Activated naive CD8-positive, alpha-beta T cell treated with anti-CD3 and anti-CD28 coated beads, Interleukin-2, amount 50 U/mL, for 24 hours (primary cell): ENCODE measurements at places on chromosomes 12 and 14.

DNA sequence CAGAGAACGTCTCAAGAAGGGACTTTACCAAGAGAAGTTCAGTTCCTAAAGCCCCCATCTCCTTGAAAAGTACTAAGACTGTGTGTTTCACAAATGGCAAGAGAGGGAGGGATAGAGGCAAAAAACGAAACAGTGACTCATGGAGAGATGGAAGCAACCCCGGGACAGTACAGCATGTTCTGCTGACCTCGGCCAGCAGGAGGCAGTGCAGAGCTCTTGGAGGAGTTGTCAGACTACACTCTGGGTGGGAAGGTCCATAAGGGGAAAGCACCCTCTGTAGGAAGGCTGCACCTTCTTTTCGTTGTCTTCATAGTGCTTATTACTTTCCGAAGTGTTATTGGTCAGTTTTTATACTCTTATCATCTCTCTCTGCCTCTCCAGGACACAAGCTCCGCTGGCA, 525.2 kb upstream of the CCDC196 start:
- DNase-seq: peak; percentile 84

- no peak for DNase-seq
Measured at GRCh38 chr12:75635606-75636444, 124.4 kb upstream of the KRR1 start.

DNA sequence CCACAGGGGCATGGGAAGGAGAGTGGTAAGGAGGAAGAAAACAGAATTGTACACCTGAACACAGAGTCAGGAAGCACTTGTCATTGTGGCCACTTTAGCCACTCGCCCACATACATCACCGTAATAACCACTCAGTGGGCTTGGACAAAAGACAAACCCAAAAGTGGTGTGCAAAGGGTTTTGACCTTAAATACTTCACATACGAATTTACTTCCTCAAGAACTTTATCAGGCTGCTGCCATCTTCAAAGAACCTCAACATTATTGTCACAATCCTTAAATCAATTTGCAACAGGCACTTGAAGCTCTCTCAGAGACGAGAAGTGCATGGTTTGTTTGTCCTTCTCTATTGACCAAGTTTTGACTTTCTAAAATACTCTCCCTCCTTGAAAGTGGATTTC, 187.3 kb upstream of the EGLN3 start:
- no peak for DNase-seq

GRCh38 chr12:31227401-31227981, 98.5 kb downstream of the SINHCAF start:
- DNase-seq: no peak

- DNase-seq: no peak
Measured at GRCh38 chr14:75702616-75703261, 41.7 kb downstream of the TTLL5 start.

DNA sequence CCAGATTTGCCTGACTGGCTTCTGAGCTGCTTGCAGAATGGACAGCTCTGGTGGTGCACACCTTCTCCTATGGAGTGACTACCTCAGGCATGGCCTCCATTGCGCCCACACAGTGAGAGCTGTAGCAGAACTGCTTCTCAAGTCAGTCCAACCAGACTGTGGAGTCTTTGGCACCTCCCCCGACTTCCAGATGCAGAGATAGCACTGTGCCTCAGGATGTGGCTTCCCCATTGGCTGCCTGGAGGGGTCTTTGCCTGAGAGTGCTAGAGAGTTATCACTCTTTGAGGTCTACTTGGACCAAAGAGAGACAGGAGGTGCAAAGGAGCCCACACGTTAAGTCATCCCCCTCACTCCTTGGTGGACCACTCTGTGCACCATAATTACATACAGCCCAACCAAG, 44.8 kb upstream of the FRS2 start:
- no peak for DNase-seq

DNA sequence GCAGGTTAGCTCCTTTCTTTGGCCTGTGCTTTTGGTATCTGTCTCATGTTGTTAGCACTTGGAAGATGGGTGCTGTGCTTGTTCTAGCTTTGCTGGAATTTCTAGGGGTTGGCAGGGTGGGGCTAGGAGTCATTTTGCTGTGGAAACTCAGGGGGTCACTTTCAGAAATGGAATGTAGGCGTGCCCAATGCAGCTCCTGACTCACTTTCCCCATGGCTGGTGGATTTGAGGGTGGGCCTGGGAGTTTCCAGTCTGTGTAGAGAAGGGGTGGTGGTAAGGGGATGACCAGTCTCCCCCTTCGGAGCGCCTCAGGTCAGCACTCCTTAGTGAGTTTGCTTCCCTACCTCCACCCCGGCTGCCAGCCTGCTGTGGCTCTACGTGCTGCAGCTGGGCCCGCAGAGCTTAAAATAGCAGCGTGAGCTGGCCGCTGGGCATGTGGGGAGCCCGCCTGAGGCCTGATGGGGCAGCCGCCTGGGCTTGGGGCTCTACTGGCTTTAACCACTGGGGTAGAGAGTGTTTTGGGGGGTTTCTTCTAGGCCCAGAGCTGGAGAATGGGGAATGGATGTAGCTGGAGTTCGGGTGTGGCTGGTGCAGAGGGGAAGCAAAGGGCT, 108.2 kb downstream of the TSPAN9 start:
- DNase-seq: no peak

- DNase-seq: peak; percentile 14
Measured at GRCh38 chr12:17992002-17992656, 97.9 kb downstream of the RERGL start.

DNA sequence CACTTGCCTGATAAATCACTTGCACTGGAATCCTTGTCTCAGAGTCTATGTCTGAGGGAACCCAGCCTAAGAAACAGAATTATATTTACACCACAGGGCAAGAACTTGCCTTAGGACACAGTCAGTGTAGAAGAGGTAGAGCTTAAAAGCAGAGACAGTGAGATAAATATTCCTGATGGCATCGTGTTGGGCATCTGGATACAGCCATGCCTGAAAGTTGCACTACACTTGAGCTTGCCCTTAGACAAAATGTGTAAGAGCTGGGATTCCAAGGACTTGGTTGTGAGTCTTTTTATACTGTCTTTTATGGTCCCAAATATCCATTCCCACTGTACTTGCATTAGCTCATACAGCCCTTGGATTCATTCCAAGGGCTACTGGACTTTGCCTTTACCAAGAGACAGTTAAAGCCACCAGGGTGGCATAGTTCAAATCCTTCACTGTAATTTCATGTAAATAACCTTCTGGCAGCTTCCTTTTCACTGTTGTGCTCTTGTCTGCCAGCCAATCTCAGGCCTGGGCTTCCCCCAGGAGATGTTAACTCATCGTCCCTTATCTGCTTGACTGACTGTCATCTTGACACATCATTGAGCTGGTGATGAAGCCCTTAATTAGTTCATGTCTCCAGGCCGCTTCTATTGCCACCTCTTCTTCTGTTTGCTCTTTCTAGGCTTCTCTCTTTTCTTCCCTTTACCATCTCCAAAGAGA, 577.9 kb upstream of the TBX3 start:
- DNase-seq: no peak

- DNase-seq: no peak
Measured at GRCh38 chr12:124165695-124166094, 129.2 kb upstream of the RFLNA start.

GRCh38 chr12:122310626-122311333, 44.5 kb upstream of the VPS33A start:
- no peak for DNase-seq

DNA sequence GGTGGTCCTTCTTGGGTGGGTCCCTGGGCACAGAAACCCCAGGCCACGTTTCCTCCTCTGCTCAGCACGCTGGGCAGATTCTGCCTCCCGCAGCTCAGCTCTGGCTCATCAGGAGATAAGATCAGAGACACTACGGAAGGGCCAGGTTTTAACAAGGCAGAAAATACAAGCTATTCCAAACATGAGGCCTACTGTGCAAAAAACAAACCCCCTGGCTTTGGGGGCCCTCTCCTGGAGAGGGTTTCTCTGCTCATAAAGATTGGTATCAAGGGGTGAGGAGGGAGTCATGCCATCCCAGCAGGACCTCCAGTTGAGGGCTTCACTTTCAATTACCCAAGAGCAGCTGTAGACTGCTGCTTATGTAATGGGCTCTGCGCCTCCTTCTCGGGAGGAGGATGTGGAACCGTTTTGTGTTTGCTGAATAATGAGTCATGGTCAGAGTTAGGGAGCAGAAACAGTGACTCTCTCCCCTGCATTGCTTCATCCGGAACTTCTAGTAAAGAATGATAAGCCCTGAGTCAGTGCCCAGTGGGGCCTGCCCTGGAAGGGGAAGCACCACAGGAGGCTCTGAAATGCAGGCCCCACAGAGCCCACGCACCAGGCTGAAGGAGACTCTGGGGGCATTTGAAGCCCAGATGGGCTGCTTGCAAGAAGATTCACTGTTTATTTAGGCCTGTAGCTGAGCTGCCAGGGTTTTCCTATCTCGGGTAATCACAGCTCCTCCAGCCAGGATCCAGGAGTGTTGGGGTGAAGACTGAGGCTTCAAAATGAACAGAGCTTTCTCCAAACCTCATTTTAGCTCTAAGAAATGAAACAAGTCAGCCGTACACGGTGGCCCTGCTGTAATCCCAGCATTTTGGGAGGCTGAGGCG, 79.3 kb downstream of the SSPN start:
- DNase-seq: peak; percentile 52

DNA sequence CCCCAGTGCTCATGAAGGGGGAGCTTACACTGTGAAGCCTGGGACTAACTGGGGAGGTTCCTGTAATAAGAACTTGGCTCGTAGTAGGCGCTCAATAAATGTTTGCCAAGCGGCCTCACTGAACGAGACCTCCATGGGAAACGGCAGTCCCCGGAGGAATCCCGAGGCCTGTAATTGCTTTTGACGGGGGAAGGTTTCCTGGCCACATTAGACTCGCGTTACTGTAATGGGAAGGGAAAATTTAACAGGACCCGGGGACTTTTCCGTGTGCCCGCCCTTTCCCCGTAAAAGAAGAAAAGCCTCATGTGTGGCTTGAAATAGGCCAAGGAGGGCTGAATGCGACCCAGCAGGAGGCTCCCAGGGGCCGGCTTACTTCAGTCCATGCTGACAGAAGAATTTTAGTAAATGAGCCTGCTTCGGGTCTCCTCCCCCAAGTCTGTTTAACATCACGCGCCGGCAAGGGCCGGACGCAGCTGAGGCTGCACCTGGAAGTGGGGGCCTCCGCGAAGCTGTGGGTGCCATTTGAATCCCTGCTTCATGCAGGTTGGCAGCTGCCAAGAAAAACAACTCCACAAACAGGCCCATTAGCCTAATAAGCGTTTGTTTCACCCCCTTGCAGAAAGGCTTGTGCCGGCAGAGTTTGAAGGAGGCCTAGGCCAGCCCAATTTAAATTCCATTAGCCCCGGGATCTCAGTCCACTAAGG, 39.8 kb upstream of the PWP1 start:
- no peak for DNase-seq

DNA sequence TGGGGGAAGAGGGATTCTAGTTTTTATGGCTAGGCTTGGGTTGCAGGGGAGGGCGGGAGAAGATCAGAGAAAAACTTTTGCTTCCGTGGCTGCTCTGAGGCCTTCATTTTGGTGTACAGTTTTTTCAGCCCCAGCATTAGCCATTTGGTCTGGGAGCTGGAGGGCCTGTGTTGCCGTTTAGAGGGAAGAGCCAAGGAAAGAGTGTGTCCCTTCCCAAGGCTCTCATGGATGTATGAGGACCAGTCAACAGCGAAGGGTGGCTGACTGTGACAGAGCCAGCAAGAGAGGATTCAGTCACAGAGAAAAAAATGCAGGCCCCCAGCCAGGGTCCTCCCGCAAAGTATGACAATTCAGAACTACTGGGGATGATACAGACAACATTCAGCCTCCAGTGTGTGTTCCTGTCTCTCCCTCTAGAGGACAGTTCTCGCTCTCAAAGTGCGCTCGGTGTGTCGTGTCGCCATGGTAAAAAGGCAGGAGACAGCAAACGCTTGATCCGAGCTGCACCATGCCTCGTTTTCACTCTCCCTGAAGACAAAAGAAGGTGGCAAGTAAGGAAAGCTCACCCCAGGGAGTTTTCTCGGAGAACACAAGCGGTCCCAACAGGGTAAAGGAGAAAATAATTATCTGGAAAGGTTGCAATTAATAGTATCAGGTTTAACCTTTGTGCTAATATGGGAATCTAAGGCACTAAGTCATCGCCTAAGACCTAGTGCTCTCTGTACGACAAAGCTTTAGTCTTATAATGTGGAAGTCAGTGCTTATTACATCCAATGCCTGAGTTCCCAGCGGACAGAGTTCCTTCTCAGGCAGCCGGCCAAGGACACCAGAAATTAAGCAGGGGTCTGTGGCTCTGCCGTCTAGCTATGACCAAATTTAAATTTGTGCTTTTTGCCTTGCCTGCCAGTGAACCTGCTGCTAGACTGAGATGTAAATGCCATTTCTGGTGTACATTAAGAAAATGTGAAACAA, 157.3 kb upstream of the PLXNC1 start:
- DNase-seq: no peak

DNA sequence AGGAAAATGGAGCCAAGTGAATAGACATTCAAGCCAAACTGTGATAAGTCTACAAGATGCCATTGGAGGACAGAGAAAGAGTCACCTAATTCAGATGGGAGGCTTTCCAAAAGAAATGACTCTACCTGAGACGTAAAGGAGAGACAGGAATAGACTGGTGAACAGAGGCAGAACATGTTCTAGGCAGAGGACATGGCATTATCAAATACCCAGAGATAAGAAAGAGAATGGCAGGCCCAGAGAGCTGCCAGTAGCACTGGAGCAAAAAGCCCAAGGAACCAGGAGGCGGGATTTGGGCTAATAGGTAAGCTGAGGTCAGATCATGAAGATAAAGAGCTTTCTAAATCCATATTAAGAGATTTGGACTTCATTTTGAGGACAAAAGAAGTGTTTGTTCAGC, 207.1 kb downstream of the AKAP6 start:
- DNase-seq: no peak

GRCh38 chr12:67147030-67147429, 122.1 kb upstream of the CAND1 start:
- no peak for DNase-seq

GRCh38 chr12:95319694-95320331, 102.2 kb downstream of the VEZT start:
- no peak for DNase-seq

- no peak for DNase-seq
Measured at GRCh38 chr12:25384893-25385248, 134.1 kb upstream of the KRAS start.

DNA sequence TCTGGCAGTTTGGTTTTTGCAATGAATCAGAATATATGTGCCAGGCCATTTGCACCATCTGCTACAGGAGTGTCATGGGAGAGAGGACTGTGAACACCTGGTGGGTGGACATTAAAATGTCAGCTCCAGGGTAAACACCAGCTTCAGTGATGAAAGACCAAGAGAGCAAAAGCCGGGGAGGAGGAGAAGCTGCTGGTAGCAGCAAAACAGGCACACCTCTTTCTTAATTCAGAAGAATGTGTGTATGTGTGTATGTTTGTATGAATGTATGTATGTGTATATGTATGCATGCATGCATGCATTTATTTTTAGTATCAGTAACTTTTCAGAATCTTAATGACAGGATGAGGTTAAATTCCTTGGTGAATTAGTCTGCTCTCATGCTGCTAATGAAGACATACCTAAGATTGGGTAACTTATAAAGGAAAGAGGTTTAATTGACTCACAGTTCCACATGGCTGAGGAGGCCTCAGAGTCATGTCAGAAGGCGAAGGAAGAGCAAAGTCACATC, 357.4 kb upstream of the PRICKLE1 start:
- no peak for DNase-seq

DNA sequence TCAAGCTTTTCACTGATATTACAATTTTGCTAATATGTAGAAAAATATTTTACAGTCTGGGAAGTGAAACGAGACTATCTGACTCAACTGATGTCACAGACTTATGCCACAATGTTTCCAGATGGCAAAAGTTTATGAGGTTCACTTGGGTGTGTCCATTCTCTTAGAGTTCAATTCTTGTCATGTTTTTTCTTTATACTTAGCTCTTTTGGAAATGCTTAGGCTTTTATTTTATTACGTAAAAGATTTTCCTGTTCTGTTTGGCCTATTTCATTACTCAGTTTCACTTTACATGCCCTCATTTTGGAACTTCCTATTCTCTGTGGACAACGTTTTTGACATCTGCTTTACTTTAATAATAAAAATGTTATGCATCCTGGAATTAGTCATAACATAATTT, 2.1 kb upstream of the PDZRN4 start:
- no peak for DNase-seq
